ENCODE measurements at places on chromosomes 13 and 19. TPM values are rescaled to one million over a fixed set of nuclear protein-coding genes. Genes with fewer than 3 reads are reported as not detected.

GRCh38 chr13:110551284-110551683, 10.2 kb downstream of the RAB20 start:
- peak; percentile 24 for DNase-seq

RGS9BP gene
- 0.25 TPM for polyA plus RNA-seq

DNA sequence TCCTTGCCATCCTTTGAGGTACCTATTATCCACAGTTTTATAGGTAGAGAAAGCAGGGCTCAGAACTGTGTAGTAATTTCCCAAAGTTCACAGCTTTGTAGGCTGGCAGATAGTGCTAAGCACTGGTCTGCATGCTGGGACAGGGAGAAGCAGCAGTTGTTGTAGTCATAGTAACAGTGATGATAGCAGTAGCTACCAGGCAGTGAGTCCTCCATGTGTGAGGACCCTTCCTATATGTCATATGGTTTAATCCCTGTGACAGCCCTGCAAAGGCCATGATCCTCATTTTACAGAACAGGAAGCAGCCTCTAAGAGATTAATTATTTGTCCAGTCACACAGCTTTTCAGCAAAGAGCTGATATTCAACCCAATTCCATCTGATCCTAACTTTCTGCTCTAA, 21.0 kb downstream of the SERP2 start:
- no peak for DNase-seq

GRCh38 chr13:71437704-71438103, 429.3 kb downstream of the DACH1 start:
- DNase-seq = no peak

MIR17HG gene
- 1.0 TPM for polyA plus RNA-seq

RASAL3 gene
- 3.3 TPM for polyA plus RNA-seq

- peak; percentile 81 for DNase-seq
Observed at GRCh38 chr13:27379694-27380641, 44.5 kb upstream of the GTF3A start.

- peak; percentile 78 for DNase-seq
Observed at GRCh38 chr19:49896863-49897621, at the start of gene IL4I1. Gene IL4I1 (minus strand): TSS chr19:49896887. CDS start chr19:49896160, 727 bp downstream.

FBN3 gene
- not detected for polyA plus RNA-seq

TMC4 gene
- 0.08 TPM for polyA plus RNA-seq

DNA sequence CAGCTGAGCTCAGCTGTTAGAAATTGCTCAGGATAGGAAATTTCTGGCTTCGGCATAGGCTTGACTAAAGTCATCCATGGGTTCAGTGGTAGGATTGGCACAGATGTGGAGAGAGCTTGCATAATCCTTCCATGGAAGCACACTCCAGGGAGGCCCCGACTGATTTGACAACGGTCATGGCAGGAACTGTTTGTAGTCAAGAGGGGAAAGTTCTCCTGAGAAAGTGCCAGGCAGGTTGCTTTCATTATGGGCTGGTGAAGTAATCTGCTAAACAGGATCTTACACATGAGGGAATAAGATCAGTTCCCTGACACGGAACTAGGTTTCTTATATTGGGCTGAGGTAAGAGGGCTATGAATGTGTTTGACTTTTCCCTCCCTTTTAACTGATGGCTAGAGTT, 120.1 kb downstream of the RGCC start:
- no peak for DNase-seq

PCDH20 gene
- 0.67 TPM for polyA plus RNA-seq

GRCh38 chr19:31332096-31332495, 17.1 kb downstream of the TSHZ3 start:
- DNase-seq = no peak

KIR2DL3 gene
- polyA plus RNA-seq = not detected

DNA sequence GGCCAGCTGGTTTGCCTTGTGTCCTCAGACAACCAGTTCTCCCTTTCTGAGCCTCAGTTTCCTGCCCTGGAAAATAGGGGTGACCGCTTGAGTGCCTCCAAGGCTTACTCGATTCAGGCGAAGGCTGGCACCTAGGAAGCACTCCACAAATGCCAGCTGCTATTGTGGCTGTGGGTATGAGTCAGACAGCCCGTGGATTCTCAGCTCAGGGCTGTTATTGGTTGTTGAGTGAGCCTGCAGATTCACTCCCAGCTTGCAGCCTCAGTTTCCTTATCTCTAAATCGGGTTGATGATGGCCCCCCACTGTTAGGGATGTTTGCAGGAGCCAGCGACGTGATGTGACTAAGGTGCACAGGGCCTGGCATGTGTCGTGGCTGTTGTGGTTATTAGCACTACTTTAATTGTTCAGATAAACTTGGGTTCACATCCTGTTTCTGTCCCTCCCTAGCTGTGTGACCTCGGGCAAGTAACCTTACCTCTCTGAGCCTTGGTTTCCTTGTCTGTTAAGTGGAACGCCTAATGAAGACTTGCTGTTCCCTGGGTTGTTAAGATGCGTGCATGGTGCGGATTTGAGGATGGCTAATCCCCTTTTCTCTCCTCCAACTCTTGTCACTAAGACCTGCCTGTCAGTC, 2.4 kb downstream of the MARK4 start:
- no peak for DNase-seq

- DNase-seq = no peak
Observed at GRCh38 chr19:9487016-9487415, 11.4 kb downstream of the ZNF560 start.

GRCh38 chr13:58587183-58587582, 955.6 kb downstream of the PCDH17 start:
- DNase-seq = no peak

GRCh38 chr19:42634409-42635232, 39.9 kb upstream of the CEACAM8 start:
- DNase-seq = no peak

DNA sequence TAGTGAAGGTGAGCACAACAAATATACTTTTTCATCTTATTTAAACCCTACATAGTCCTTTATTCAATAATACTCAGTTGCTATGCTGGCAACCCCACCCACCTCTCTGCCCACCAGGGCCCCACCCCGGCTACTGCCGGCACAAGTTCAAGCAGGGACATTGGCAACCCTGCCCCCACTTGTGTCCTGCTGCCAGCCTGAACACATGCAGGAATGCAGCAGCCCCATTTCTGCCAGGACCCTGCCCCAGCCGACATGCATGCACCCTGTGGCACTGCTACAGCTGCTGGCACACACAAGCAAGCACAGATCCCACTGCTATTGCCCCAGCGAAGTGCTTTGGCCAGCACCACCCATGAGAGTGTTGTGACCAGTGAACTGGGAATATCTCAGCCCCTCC, 289.8 kb downstream of the COG6 start:
- no peak for DNase-seq

- DNase-seq = no peak
Observed at GRCh38 chr19:1473085-1473851, 5.7 kb downstream of the C19orf25 start.

- DNase-seq = no peak
Observed at GRCh38 chr13:36712770-36713169, 39.0 kb downstream of the SERTM1 start.

LIPE gene
- 1.4 TPM for polyA plus RNA-seq

GRCh38 chr19:57719424-57719823, 8.0 kb downstream of the ZNF671 start:
- no peak for DNase-seq

DNA sequence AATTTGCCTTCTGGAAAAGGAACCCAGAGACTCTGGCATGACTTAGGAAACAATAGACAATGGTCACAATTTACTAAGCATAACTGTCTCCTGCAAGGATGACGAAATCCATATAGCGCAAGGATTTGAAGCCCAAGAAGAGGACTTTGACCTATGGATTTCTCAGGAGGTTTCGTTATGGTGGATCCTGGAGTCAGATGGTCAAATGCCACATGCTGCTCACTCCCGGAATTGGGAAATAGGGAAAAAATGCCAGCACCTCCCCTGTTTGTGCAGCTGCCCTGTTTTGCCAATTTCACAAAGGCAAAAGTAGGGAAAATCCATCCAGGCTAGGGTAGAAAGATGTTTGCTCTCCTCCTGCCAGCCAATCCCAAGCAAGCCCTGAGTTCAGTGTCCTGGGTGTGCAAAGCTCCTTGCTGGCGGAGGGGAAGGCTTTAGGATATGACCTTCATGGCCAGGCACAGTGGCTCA, 23.4 kb downstream of the RDH8 start:
- DNase-seq = no peak

PRODH2 gene
- not detected for polyA plus RNA-seq

DNA sequence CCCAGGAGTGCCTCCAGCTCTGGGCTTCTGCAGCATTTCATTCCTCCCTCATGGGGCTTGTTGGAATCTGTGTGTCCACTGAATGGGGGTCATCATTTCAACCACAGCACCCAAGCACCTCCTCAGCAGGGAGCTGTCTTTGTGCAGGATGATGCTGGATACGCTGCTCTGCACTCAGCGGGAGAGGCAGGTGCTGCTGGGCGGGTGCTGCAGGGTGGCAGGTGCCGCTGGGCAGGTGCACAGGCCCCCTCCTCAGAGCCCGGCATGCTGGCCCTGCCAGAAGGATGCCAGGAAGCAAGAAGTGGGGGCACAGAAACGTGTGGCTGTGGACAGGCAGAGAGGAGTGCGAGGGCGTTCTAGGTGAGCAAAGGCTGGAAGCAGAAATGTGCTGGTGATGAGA, 121.8 kb upstream of the VSTM2B start:
- no peak for DNase-seq

DNA sequence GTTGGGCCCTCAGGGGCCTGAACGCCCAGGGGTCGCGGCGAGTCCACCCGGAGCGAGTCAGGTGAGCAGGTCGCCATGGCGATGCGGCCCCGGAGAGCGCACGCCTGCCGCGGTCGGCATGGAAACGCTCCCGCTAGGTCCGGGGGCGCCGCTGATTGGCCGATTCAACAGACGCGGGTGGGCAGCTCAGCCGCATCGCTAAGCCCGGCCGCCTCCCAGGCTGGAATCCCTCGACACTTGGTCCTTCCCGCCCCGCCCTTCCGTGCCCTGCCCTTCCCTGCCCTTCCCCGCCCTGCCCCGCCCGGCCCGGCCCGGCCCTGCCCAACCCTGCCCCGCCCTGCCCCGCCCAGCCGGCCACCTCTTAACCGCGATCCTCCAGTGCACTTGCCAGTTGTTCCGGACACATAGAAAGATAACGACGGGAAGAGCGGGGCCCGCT, at the start of gene CCNA1:
Gene CCNA1, plus strand, starts transcription at position 390 of the 439 bp plus-strand sequence. CDS start 562 bp downstream, outside the sequence.
- DNase-seq = peak; percentile 81

GRCh38 chr13:20127562-20128458, 33.0 kb downstream of the GJA3 start:
- peak; percentile 90 for DNase-seq

TEKTIP1 gene
- 0.46 TPM for polyA plus RNA-seq

INAFM1 gene
- 81.7 TPM for polyA plus RNA-seq

MYO1F gene
- 10.0 TPM for polyA plus RNA-seq

Measured in aorta (tissue), 5 donors.